Forelimb muscle (tissue), 1 donor: ENCODE measurements at places on chromosomes 2 and 18. TPM values are rescaled to one million over a fixed set of nuclear protein-coding genes. Genes with fewer than 3 reads are reported as not detected.

DNA sequence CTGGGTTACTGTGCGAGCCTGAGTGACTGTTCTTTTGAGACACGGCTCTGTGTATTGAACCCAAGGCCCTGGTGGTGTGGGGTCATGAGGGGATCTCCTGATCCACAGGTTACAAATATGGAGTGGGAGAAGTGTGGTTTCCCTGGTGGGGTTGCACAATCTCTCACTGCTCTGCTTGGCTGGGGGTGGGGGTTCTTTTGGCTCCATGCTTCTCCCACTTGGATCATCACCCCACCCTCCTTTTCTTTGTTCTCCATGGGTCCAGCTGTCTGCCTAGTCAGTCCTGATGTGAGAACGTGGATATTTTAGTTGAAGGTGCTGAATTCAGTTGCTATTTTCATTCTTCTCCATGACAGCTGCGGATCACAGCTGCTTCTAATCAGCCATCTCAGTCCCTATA is 37.8 kb downstream of the AGPS start:
- DNase-seq: no peak

DNA sequence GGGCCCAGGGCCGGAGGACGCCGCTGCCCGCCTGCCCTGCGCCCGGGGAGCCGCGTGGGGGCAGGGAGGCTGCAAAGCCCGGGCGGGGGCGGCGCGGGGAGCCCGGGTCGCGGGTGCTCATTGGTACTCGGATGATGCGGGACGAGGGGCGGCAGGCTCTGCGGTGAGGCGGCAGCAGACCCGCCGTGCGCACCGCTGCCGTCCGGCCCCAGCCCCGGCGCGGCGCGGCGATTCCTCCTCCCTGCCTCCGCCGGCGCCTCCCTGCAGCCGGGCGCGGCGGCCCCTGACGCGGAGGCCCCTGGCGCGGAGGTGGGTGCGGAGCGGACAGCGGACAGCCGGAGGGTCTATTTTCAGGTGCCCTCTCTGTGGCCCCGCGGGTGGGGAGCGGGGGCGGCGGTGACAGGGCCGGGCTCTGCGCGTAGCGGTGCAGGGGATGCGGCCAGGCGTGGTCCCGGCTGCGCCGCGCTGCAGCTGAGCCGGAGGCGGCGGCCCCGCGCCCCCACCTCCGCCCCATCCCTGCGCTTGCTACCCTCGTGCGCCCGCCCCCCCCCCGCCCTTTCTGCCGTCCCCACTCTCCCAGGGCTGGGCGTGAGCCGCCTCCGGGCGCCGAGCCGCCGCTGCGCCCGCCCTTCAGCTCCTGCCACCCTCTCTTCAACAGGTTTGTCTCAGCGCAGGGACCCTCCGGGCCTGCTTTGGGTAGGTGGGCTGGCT is 640 bp downstream of the SPTBN1 start:
- DNase-seq: no peak

- DNase-seq: no peak
Observed at GRCh38 chr18:74790451-74790850, 192.8 kb downstream of the ZNF407 start.

- no peak for DNase-seq
Observed at GRCh38 chr18:41060967-41061366, 894.1 kb upstream of the PIK3C3 start.

DNA sequence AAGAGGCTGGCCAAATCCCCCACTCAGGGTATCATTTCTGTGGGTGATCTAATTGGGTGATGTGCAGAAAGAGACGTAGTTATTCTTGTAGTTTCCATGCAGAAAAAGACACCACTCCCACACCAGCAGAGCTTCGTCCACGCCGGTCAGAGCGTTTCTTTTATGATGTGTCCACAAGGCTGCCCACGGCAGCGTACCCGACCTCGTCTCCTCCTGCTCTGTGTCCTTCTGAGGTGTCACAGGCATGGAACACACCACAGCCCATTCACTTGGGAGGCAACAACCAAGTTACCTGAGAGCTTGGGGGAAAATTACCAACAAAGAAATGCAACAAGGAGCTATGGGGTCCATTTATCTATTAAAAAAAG is 131.3 kb downstream of the PXDN start:
- DNase-seq: no peak

GRCh38 chr2:165572151-165572550 is 102.7 kb downstream of the CSRNP3 start:
- DNase-seq: no peak

- no peak for DNase-seq
Observed at GRCh38 chr2:229996320-229996719, 72.4 kb downstream of the SLC16A14 start.

DNA sequence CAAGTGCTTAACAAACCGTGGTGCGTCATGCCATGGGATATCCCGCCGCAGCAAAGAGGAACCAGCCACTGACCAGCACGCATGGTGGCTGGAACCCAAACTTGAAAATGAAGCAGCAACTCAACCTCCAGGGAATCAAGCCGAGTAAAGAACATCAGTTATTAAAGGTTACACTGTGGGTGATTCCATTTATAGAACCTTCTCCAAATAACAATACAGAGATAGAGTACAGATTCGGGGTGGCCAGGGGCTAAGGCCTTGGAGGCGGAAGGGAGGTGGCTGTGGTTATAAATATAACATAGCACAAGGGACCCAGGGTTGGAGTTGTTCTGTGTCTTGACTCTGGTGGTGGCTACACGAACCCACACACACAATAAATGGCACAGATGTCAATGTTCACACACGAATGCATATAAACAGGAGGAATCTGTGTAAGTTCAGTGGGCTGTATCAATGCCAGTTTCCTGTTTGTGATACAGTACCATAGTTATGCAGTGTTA is 123.1 kb downstream of the EIPR1 start:
- no peak for DNase-seq

DNA sequence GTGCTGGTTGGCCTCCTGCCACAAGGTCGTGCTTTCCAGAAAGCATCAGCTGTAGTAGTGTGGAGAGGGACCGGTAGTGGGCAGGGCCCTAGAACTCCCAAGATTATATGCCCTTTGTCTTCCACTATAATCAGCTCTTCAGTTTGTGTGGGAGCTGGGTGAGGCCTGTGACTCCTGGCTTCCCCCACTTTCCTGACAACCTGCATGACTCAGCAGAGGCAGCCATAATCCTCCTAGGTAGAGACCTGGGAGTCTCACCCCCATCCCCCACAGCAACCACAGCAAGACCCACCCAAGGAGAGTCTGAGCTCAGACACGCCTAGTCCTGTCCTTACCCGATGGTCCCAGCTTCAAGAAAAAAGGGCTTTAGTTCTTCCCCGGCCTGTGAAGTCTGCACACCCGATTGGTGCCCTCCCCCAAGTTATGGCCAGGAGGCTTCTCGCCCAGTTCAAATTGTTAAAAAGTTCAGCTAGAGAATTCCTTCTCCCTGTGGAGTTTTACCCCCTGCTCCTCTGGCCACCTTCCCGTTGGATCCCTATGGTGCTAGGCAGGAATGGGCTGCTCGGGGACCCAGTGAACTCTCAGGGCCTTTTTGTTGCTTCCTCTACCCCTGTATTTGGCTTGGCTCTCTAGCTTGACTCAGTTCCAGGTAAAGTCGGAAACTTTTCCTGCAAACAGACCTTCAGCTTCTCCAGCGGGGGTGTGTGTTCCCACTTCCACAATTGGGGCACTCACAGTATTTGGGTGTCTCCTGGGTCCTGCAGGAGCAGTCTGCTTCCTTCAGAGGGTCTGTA is 57.8 kb upstream of the FAM237A start:
- no peak for DNase-seq

Gene GREB1
- polyA plus RNA-seq: 10.2 TPM

Gene EFR3B
- polyA plus RNA-seq: 5.9 TPM

Gene IL1R2
- not detected for polyA plus RNA-seq

Gene GAREM2
- 3.9 TPM for polyA plus RNA-seq

Gene RAD51AP2
- 0.11 TPM for polyA plus RNA-seq

Gene PDE1A
- polyA plus RNA-seq: 8.0 TPM
